ENCODE measurements at places on chromosomes 12 and 14.

DNA sequence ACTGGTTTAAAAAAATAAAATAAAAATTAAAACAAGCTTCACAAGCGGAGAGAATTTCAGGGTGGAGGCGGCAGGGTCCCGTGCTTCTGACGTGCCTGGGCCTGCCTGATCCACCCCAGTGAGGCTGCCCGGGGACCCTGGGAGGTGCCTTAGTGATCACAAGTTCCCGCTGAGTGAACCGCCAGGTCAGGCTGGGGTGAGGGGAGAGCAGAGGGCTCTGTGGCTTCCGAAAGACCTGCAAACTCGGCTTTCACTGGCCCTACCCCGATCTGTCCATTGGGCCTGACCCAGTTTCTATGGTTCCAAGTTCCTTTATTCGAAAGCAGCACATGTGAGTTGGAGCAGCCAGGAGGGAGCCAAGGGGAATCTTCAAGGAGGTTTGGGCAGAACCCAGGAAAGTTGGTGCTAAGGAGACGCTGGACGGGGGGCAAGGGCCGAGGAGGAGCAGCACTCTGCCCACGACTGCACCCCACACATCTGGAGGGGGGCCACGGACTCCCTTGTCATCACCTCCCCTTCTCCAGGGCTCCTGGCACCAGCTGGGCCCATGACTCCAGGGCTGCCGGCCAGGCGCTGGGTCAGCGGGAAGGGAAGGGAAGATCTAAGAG lies 12.9 kb downstream of the MMP14 start:
- H3K36me3 ChIP-seq: peaks cover 5% of the 10 kb centered on the region
- no peaks in the 10 kb centered on the region for H3K27me3 ChIP-seq
- H3K4me3 ChIP-seq: no peak overlapping the region

DNA sequence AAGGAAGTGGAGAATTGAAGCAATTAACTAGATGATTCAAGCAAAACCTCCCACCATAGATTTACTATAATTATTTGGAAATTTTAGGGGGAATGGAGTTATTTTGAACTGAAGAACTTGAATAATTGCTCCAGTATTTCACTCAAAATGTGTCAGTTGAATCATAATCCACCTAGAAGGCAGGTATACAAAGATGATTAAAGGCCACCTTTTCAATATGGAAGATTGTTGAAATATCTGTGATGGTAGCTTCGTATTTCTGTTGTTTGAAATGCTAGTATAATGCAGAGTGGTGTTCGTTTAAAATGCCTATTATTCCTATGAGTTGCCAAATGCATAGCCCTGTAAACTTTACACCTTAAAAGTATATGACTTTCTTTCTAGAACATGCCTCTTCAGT lies 3.1 kb downstream of the HMGA2 start:
- H3K27me3 ChIP-seq: no peaks in the 10 kb centered on the region
- no peak for DNase-seq
- peak overlapping the region; percentile 95 for H3K27ac ChIP-seq
- peaks cover 65% of the 10 kb centered on the region for H3K36me3 ChIP-seq
- peak overlapping the region; percentile 92 for H3K4me3 ChIP-seq

GRCh38 chr14:101292448-101292847 lies 268.8 kb upstream of the DIO3 start:
- H3K36me3 ChIP-seq: no peaks in the 10 kb centered on the region
- H3K27me3 ChIP-seq: no peaks in the 10 kb centered on the region
- H3K4me1 ChIP-seq: no peaks in the 10 kb centered on the region
- no peak for DNase-seq
- H3K27ac ChIP-seq: no peak overlapping the region

GRCh38 chr14:92551044-92551841 lies 37.7 kb downstream of the RIN3 start:
- H3K4me3 ChIP-seq: no peak overlapping the region
- H3K36me3 ChIP-seq: no peaks in the 10 kb centered on the region
- H3K27me3 ChIP-seq: no peaks in the 10 kb centered on the region
- H3K4me1 ChIP-seq: peaks cover 4% of the 10 kb centered on the region
- DNase-seq: no peak
- H3K27ac ChIP-seq: no peak overlapping the region

GRCh38 chr12:64351265-64351664 lies 39.3 kb downstream of the C12orf56 start:
- H3K4me1 ChIP-seq: no peaks in the 10 kb centered on the region
- H3K36me3 ChIP-seq: no peaks in the 10 kb centered on the region
- no peak overlapping the region for H3K4me3 ChIP-seq
- no peaks in the 10 kb centered on the region for H3K27me3 ChIP-seq

GRCh38 chr14:51093371-51094281 lies 1.3 kb downstream of the TRIM9 start:
- peak overlapping the region; percentile 66 for H3K4me3 ChIP-seq
- peaks cover 12% of the 10 kb centered on the region for H3K4me1 ChIP-seq
- H3K27me3 ChIP-seq: no peaks in the 10 kb centered on the region
- DNase-seq: no peak
- no peak overlapping the region for H3K27ac ChIP-seq

DNA sequence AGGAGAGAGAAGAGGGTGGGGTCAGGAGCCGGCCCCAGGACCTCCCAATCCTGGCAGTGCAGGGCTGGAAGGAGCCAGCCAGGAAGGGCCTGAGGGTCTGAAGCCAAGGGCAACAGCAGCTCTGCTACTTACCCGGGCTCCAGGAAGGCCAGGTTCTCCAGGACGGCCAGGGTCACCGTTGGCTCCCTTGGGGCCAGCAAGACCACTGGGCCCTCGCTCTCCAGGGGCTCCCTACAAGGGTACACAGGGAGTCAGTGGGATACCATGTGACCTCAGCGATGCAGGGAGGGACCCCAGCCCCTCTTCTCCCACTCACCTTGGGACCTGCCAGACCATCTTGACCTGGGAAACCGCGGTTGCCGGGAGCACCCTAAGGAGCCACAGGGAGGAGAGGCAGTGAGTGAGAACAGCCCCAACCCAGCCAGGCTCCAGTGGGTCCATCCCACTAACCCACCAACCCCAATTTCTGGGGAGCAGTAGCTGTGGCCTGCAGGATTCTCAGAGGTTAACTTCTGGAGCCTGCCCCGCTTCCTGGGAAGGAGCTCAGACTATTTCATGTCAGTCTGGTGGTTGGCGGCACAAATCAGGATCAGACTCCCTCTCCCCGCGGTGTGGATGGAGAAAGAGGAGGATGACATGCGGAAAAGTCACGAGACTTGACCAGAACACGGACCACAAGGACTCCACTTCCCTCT lies 18.5 kb downstream of the COL2A1 start:
- no peak overlapping the region for H3K27ac ChIP-seq
- no peaks in the 10 kb centered on the region for H3K36me3 ChIP-seq
- no peaks in the 10 kb centered on the region for H3K4me1 ChIP-seq
- DNase-seq: no peak
- no peaks in the 10 kb centered on the region for H3K27me3 ChIP-seq

- no peak overlapping the region for H3K27ac ChIP-seq
- no peak for DNase-seq
- H3K4me1 ChIP-seq: no peaks in the 10 kb centered on the region
- H3K36me3 ChIP-seq: peaks cover 7% of the 10 kb centered on the region
- no peaks in the 10 kb centered on the region for H3K27me3 ChIP-seq
- no peak overlapping the region for H3K4me3 ChIP-seq
Measured at GRCh38 chr14:50489851-50490250, 42.5 kb downstream of the MAP4K5 start.

DNA sequence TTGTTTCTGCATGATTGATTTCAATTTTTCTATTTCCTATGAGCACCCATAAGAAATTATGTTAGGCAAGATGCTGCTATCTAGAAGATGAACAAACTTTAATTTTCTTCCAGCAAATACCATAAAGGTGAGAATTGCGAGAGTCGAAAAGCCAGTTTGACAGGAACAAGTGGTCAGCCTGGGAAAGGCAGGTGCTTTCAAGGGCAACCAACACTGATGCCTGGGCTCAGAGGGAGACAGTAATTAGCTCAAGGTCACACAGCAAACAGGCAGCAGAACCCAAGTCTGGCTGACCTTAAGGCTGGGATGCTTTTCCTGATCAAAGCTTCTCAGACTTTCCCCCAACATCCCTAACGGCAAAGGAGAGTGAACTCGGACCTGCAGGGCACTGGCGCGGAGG lies 6.8 kb upstream of the OTUB2 start:
- peak; percentile 59 for DNase-seq
- H3K27ac ChIP-seq: no peak overlapping the region
- H3K4me3 ChIP-seq: no peak overlapping the region
- no peaks in the 10 kb centered on the region for H3K36me3 ChIP-seq

DNA sequence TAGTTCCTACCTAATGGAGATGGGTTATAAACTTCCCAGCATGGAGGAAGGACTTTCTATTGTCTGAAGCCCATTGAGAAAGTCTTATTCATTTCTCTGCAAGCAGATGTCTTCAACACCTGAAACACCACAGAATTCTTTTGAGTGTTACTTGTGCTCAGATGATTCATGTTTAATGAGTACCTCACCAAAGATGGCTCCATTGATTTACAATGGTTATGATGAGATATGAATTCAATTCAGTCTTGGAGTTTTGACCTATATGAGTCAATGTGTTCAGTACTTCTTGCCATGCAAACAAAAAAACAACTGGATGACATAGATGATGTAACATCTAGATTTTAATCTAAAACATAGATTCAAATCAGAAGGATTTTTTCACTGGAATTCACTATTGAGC lies 15.4 kb upstream of the PAWR start:
- peak; percentile 83 for DNase-seq
- peaks cover 17% of the 10 kb centered on the region for H3K4me1 ChIP-seq
- H3K27ac ChIP-seq: peak overlapping the region; percentile 19
- H3K4me3 ChIP-seq: no peak overlapping the region
- H3K36me3 ChIP-seq: no peaks in the 10 kb centered on the region

Data from PC-3 (cell line).